ENCODE measurements at places on chromosomes 7 and 10. TPM values are rescaled to one million over a fixed set of nuclear protein-coding genes. Genes with fewer than 3 reads are reported as not detected.
A peak's percentile ranks its signal among the peaks of the same experiment; 100 is the strongest.

GRCh38 chr7:157682064-157682945, 345.5 kb downstream of the DNAJB6 start:
- peaks cover 67% of the 10 kb centered on the region for H3K27me3 ChIP-seq
- H3K27ac ChIP-seq: no peak overlapping the region
- H3K36me3 ChIP-seq: no peaks in the 10 kb centered on the region
- no peak for DNase-seq

DNA sequence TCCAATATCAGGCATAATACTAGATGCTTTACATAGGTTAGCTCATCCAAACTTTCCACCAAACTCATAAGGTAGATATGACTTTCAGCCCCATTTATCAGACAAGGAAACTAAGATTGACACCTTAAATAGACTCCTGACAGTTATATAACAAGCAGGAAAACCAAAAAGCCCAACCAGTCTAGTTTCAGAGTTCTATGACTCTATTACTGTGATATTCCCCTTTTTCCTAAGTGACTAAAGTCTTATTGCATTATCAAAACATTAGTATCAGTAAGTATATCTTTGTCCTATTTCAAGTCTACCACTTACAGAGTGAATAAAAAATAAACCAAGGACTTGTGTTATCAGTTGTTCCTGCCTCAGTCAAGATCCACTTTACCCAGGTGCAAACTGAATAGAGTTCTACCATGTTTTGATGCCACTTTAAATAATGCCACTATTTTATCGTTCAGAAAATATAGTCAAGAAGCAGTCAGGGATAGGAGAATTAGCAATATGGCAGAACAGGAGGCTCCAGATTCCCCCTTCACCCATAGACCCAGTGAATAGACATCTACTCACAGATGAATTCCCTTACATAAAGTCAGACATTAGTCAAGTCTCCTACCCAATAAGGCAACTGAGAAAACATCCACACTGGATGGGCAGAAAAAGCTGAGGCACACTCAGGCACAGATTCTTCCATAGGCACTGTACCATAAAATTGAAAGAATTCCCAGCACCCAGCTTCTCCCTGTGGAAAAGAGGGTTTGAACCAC, 74.1 kb downstream of the CRPPA start:
- peak; percentile 50 for DNase-seq
- peaks cover 28% of the 10 kb centered on the region for H3K4me1 ChIP-seq
- H3K27ac ChIP-seq: peak overlapping the region; percentile 36

- DNase-seq: no peak
- no peaks in the 10 kb centered on the region for H3K27me3 ChIP-seq
- no peak overlapping the region for H3K27ac ChIP-seq
These were observed 47.3 kb downstream of the CNNM2 start for GRCh38 chr10:102965311-102965851.

DNA sequence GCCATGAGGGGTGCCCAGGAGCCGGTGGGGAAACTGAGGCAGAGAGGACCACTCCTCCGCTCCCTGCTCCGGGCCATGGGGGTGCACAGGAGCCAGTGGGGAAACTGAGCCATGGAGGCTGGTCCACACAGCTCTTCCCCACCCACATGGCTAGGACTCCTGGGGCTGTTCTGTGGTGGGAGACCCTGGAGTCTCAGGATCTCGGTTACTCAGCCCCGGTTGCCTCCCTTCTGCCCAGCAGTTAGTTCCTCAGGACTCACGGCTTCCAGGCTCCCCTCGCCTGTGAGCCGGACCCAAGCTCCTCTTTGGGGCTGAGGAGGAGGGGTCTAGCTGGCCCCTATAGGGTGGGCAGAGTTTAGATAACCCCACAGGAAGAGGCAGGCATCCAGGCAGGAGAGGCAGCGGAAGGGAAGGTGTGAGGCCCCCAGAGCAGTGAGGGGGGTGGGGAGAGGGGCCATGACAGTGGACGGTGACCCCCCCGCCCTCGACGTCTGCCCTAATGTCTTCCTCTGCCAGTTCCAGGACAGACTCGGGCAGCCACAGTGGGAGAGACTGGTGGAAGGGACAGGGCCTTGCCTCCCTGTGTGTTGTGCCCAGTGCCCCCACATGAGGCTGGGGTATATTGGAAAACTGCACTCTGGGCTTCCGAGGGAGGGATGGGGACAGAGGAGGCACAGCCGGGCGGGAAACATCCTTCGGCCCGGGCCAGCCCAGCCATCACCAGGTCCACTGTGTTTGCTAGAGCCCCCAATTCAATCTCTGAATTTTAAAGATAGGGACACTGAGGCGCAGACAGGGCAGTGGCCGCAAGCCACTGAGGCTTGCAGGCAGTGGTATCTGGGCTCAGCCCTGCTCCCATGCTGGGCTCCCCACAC, 4.3 kb downstream of the ELFN1 start:
- peaks cover 4% of the 10 kb centered on the region for H3K27me3 ChIP-seq
- DNase-seq: no peak
- no peaks in the 10 kb centered on the region for H3K4me1 ChIP-seq
- no peak overlapping the region for H3K27ac ChIP-seq

DNA sequence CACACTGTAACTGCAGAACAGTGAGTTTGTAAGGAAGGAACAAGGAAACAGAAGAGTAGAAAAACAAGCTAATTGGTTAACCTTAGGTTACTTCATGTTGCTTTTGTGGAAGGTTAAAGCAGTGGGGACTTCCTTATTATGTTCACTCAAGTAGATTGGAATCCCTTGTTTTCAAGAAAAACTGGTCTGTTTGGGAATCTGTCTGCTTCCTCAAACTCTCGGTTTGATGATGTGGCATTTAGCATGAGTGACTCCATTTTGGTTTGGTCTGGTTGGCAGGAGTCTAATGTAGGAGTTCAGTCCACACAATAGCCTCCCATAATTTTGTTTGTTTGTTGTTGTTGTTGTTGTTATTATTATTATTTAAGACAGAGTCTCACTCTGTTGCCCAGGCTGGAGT, 3.8 kb upstream of the TRIM56 start:
- peaks cover 6% of the 10 kb centered on the region for H3K4me1 ChIP-seq
- no peaks in the 10 kb centered on the region for H3K27me3 ChIP-seq
- H3K36me3 ChIP-seq: no peaks in the 10 kb centered on the region
- no peak overlapping the region for H3K27ac ChIP-seq
- DNase-seq: no peak

GRCh38 chr10:3419719-3420495, 247.3 kb upstream of the PITRM1 start:
- DNase-seq: no peak
- H3K4me1 ChIP-seq: no peaks in the 10 kb centered on the region
- no peaks in the 10 kb centered on the region for H3K27me3 ChIP-seq
- no peak overlapping the region for H3K27ac ChIP-seq
- no peaks in the 10 kb centered on the region for H3K36me3 ChIP-seq
- H3K4me3 ChIP-seq: no peak overlapping the region

DNA sequence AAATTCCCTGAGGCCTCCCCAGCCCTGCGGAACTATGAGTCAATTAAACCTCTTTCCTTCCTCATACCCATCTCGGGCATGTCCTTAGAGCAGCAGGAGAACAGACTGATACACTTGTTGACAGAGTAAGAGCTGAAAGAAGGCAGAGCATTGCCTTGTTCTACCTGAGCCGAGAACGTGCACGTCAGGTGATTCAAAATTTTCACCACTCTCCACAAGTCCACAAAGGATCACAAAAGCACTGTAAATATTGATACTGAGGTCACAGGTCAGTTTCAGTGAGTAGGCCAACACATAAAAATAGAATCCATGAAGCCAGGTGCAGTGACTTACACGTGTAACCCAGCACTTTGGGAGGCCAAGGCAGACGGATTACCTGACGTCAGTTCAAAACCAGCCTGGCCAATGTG, 27.8 kb downstream of the DCLRE1C start:
- no peak overlapping the region for H3K4me3 ChIP-seq
- DNase-seq: no peak
- peaks cover 35% of the 10 kb centered on the region for H3K36me3 ChIP-seq

DNA sequence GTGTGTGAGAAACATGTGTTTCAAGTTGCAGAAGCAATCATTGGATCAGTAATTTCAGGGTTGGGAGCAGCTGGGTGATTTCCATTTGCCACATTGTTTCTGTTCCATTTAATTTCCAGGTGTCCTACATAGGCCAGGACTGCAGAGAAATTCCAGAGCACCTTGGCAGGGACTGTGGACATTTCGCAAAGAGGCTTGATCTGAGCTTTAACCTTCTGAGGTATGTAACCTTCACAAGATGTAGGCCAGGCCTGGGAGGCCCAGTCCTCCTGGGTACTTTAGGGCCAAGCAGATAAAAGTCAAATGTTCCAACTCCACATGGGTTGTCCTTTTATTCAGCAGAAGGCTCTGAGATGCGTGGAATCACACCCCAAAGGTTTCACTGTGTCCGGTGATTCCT, 6.9 kb downstream of the LRMDA start:
- H3K4me1 ChIP-seq: no peaks in the 10 kb centered on the region
- no peak overlapping the region for H3K27ac ChIP-seq
- no peak for DNase-seq
- H3K36me3 ChIP-seq: no peaks in the 10 kb centered on the region
- peaks cover 3% of the 10 kb centered on the region for H3K27me3 ChIP-seq

DNA sequence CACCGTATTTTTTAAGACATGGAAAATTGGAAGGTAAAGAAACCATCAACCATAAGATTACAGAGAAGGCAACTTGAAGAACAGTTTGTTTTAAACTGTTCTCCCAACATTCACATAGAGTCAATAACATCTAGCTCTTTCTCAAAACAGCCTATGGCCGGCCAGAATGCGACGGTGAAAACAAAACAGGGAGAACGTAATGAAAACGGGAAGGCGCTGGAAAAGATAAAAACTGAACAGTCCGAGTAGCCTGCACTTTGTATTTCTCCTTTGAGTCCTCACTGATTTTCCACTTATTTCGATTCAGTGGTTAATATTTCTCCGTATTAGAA, 637 bp downstream of the MICU1 start:
- H3K4me3 ChIP-seq: peak overlapping the region; percentile 87
- no peaks in the 10 kb centered on the region for H3K27me3 ChIP-seq
- no peaks in the 10 kb centered on the region for H3K36me3 ChIP-seq
- peaks cover 9% of the 10 kb centered on the region for H3K4me1 ChIP-seq

- no peak overlapping the region for H3K4me3 ChIP-seq
- no peaks in the 10 kb centered on the region for H3K27me3 ChIP-seq
- no peak for DNase-seq
- no peak overlapping the region for H3K27ac ChIP-seq
- H3K4me1 ChIP-seq: no peaks in the 10 kb centered on the region
These were observed 110.5 kb downstream of the FANK1 start for GRCh38 chr10:126006906-126007305.

DNA sequence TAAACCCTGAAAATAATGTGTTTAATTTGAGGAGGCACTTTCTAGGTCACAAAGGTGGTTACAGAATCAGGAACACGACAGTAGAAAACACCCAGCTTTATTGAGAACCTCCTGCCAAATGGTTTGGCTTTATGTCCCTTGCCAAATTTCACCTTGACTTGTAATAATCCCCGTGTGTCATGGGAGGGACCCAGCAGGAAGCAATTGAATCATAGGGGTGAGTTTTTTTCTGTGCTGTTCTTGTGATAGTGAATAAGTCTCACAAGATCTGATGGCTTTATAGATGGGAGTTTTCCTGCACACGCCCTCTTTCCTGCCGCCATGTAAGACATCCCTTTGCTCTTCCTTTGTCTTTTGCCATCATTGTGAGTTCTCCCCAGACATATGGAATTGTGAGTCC, 193.8 kb upstream of the KLF6 start:
- peaks cover 14% of the 10 kb centered on the region for H3K4me1 ChIP-seq
- 0 out of 2 replicates have a peak, but pooled peaks cover 4% of the 10 kb centered on the region for H3K36me3 ChIP-seq
- peak; percentile 19 for DNase-seq
- H3K4me3 ChIP-seq: no peak overlapping the region
- H3K27ac ChIP-seq: no peak overlapping the region
- no peaks in the 10 kb centered on the region for H3K27me3 ChIP-seq

GRCh38 chr10:34637418-34637911, 177.6 kb downstream of the PARD3 start:
- peak; percentile 46 for DNase-seq
- no peaks in the 10 kb centered on the region for H3K27me3 ChIP-seq
- no peak overlapping the region for H3K4me3 ChIP-seq
- H3K27ac ChIP-seq: no peak overlapping the region

DNA sequence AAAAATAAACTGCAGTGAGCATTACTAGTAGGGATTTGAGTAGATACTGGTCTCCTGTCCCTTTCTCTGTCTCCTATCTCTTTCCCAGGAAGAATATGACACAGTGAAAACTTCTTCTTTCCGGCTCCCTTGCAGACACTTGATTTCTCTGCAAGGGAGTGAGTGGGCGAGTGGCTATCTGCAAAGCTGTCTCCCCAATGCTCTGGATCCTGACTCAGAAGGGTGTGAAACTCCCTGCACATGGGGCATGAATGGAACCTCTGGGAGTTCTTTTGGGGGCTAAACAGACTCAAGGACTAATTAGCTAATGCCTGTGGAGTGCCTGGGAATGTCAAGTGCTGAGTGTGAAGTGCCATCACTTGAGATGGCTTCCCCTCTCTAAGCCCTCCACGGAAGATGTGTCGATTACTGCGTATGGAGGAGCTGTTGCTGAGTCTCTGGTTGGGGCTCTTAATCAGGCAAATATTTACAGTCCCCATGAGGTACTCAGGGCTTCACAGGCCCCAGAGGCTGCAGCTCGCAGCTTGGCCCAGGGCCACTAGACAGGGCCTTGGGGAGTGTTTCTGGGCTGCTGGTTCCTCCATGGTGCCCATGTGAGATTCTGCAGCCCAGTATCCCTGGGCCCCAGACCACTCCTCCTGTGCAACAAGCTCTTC, 139.8 kb downstream of the RPS24 start:
- no peak overlapping the region for H3K4me3 ChIP-seq
- peak; percentile 61 for DNase-seq
- H3K27ac ChIP-seq: no peak overlapping the region

GRCh38 chr10:43236176-43236850, 30.6 kb downstream of the RASGEF1A start:
- DNase-seq: no peak
- H3K27me3 ChIP-seq: peaks cover 26% of the 10 kb centered on the region
- H3K36me3 ChIP-seq: no peaks in the 10 kb centered on the region
- H3K4me3 ChIP-seq: no peak overlapping the region
- H3K4me1 ChIP-seq: no peaks in the 10 kb centered on the region

DNA sequence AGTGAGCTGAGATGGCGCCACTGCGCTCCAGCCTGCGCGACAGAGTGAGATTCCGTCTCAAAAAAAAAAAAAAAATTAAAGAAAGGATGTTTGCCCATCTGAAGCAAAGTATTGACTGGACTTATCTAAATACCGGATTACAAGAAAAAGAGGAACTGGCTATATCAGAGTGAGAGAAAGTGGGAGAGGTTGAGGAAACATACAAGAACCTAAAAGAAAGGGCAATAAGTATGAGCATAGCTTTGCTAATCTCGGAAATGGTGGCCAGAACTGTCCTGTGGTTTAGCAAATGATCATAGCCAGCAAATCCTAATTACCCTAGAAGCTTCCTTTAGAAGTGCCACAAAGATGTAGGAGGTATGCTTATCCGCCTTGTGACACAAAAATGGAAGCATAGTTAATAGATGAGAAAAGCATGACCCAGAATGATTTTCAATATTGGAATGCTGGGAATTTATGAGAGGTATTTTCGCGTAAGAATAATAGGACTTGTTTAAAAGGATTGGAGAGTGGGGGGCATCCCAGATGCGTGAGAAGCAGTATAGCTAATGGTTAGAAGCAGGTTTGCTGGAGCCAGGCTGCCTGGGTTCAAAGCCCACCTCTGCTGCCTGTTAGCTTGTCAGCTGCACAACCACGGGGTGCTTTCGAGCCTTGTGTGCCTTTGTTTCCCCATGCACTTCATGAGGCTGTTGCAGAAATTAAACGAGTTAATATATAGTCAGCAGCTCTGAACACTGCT, 1.2 kb upstream of the GTPBP4 start:
- peak; percentile 81 for DNase-seq
- H3K36me3 ChIP-seq: no peaks in the 10 kb centered on the region
- H3K27me3 ChIP-seq: no peaks in the 10 kb centered on the region
- peaks cover 27% of the 10 kb centered on the region for H3K4me1 ChIP-seq
- H3K4me3 ChIP-seq: peak overlapping the region; percentile 92
- peak overlapping the region; percentile 97 for H3K27ac ChIP-seq

Gene GPR26
- total RNA-seq: not detected

Gene LIPK
- not detected for total RNA-seq

Gene HEPACAM2
- not detected for total RNA-seq

Gene ATG9B
- total RNA-seq: not detected

Gene SFRP4
- 0.13 TPM for total RNA-seq

Gene GIMAP8
- not detected for total RNA-seq

All from GM23248 (cell line).